ENCODE measurements at places on chromosomes 6 and 20.

DNA sequence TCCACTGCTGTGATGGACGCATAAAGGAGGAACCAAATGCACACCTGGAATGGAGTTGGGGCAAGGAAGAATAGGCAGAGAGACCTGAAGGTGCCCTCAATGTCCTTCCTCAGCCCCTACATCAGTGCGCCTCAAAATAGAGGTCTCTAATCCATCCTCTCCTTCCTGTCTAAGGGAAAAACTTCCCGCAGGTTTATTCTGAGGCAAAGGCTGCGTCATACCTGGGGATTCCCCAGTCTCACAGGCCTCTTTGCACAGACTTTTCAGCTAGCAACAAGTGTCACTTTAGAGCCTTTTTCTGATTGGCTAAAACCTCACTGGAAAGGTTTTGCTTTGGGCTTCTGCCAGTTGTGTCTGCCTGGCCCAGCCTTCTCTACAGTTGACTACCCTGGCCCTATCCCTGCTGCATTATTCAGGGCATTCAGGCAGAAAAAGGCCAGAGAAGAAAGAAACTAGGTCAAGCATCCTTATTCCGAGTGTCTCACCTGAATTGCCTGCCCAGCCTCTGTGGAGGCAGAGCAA lies 1.8 kb upstream of the HLA-DQB1 start:
- peak; percentile 75 for DNase-seq

- DNase-seq = no peak
Observed at GRCh38 chr6:52571099-52571755, 5.6 kb downstream of the TRAM2 start.

- no peak for DNase-seq
Observed at GRCh38 chr20:59461526-59461925, 142.8 kb upstream of the PHACTR3 start.

DNA sequence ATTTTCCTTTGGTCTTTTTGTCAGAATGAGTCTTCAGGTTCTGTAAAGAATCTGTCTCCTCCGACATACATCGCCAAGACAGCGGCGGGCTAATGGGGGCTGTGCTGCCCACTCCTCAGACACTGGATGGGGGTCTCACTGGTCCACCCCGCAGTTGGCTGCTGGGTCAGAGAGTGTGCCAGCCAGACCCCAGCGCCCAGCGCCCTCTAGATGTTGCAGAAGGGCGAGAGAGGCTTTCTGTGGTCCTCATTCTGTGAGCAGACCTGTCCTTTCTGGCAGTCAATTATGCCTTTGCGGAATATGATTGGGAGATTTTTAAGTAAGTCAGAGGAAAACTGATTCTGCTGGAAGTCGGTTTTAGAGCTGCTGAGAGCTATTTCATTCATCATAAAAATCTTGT lies 7.8 kb upstream of the CCR6 start:
- no peak for DNase-seq

- DNase-seq = no peak
Observed at GRCh38 chr6:42407379-42407778, 44.3 kb downstream of the TRERF1 start.
